ENCODE measurements at places on chromosomes 3 and 15. TPM values are rescaled to one million over a fixed set of nuclear protein-coding genes. Genes with fewer than 3 reads are reported as not detected.
A peak's percentile ranks its signal among the peaks of the same experiment; 100 is the strongest.

The CCK gene
- total RNA-seq, result not detected

The ROBO2 gene
- 0.36 TPM for total RNA-seq

The CSK gene
- total RNA-seq, result 30.6 TPM

The HTR3E gene
- total RNA-seq, result not detected

DNA sequence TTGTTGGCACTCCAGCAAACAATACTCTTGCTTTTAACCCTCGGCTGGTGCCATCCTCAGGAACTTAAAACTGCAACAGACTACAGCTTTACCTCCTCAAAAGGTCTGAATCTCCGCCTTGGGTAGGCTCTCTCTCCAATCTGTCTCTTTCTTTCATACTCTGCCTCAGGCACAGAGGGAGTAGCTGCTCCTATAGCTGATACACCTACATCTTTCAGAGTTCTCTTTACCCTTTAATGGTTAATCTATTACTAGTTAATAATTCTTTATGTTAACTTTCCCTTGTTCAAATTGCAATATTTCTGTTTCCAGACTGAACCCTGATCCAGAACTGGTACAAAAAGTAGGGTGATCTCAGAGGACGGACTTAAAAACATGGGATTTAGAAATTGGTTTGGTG, 66.2 kb downstream of the MAP4 start:
- no peak for DNase-seq

DNA sequence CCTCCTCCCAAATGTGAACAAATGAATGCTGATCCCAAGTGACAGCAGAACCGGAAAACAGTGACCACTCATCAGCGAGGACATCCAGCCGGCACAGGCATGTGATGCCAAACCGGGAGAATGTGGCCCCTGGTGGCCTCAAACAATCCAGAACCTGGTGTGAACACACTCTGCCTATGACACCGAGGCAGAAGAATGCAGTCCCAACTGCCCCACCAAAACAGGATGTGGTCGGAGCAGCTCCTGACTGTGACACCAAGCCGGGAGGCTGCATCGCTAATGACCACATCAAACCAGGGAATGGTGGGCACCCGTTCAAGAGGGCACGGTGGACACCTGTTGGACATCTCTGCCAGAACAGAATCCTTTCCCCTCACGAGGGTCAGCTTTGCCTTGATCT, 15.4 kb downstream of the SCN5A start:
- peak; percentile 75 for DNase-seq

DNA sequence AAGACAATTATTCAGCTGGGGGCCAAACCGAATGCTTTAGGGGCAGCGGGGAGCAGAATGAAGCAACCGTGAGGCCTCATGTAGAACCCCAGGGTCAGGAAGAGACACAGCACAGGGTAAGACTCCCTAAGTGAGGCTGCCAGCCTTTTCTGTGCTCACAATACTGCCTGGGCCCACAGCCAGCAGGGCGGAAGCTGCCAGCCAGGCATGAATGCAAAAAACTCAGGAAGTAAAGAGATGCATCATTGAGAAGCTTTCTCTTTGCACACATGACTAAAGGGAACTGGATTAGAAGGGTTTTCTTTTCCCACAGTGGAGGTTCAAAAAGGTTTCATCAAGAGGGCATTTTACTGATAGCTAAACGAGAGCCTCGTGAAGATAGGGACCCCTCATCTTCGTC, 33.3 kb downstream of the CA12 start:
- peak; percentile 93 for DNase-seq

DNA sequence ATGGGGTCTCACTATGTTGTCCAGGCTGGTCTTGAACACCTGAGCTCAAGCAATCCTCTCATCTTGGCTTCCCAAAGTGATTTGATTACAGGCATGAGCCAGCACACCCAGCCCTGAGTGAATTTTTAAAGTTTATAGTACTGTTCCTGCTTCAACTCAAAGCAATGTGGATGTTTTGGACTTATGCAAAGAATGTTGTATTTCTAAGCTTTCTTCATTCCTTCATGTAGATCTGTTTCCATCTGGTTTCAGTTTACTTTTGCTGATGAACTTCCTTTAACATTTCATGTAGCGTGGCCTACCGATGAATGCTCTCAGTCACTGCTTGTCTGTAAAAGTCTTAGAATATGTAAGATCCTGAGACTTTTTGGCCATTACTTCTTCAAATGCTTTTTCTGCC, 23.2 kb downstream of the NRG4 start:
- no peak for DNase-seq

DNA sequence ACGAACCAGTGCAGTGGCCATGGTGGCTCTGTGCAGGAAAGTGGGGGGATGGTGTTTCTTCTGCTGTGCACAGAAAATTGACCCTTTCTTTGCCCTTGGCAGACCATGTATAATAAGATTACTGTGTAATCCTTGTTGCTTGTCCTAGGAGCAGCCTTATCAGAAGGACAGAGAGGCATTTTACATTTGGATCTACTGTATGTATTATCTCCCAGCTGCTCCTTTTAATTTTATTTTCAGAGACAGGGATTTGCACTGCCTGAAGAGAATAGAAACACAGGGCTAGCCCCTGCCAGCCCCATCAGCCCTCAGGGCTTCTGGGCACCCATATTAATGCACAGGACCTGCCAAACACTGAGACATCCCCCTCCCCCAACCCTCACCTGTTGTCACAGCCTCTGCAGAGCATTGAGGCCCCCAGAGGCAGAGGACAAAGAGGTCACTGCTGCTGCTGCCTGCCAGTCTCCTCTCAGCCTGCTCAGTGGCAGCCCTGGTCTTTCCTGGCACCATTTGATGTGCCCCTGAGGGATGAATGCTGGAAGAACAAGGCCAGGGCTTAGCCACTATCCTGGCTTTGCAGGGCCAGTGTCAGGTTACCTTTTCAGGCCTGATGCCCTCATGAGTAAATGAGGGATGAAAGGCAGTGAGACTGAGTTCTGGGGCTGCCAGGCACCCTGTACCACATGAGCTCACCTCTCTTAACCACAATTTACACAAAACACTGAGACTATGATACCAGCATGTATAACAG, 533.4 kb downstream of the NTRK3 start:
- peak; percentile 51 for DNase-seq

DNA sequence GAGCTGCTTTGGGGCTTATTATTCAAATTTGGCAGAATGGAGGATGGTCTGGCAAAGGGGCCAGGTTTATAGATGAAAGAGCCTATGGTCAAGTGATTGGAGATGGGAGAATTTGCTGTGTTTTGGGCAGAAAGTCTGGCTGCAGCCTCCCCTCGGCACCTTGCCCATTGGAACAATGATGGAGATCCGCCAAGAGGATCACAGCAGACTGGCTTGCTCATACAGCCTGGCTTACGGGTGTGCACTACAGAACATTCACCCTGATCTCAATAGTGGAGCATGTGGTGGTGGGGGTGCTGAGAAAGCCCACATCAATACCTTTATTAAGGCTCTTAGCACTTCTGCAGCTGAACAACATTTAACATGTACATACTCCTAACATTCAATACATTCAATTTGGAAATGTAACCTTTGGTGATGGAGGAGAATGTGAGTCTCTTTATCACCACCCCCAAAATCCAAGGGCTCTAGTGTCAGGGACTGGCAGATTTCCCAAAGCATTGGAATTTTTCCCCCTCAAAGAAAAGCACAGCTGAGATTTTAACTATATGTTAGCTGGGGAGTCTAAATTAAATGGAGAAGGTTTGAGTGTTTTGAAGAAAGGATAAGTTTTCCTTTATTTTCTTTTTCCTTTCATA, 118.4 kb upstream of the TMC3 start:
- peak; percentile 38 for DNase-seq

- DNase-seq, result no peak
Observed at GRCh38 chr3:25478964-25479726, 51.1 kb downstream of the RARB start.

GRCh38 chr15:92290359-92290992, 103.2 kb upstream of the ST8SIA2 start:
- DNase-seq, result no peak

All from osteoblast (primary cell).